Activated CD4-positive, alpha-beta T cell treated with anti-CD3 and anti-CD28 coated beads, Interleukin-2, Interleukin-6, amounts not matched to agents 100 ng/mL and 50 ng/mL, durations not matched to agents 16 hours and 8 hours (primary cell): ENCODE measurements at places on chromosomes 3 and 15.

DNA sequence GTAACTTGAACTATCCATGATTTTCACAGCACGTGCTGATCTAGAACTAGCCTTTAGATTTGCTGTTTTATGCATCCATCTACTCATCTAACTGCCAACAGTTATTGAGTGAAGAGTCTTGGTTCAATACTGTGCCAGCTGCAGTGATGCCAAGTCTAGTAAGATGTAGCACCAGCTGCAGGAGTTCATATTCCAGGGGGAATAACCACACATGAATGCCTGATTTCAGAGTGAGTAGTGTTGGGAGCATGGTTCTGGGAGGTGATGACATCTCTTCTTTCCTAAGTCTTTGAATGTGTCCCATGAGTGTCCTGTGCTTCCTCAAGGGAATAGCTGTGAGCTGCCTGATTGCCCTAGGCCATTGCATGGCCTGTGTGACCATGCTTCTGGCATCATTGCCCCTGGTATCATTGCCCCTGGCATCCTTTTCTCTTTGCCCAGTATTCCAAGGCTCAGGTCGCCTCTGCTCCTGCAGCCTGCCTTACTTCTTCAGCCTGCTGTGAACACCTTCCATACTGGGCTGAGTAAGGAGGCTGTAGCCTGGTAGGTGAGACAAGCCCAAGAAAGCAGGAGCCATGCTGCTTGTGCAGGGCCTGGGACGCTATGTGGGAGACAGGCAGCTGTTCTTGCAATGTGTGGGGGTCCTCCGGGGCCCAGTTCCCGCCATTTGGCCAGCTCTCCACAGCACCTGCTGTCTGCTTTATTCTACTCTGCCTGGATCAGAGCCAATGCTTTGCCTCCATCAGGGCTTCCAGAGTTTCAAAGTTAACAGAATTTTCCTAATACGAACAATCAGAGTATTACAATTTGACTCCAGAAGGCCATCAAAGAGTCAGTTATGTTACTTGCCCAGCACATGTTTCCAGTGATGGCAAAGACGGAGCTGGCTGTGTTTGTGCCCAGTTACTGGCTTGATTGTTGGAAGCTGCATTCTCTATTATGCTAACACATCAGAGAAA is 73.2 kb downstream of the CLSTN2 start:
- no peak for DNase-seq

DNA sequence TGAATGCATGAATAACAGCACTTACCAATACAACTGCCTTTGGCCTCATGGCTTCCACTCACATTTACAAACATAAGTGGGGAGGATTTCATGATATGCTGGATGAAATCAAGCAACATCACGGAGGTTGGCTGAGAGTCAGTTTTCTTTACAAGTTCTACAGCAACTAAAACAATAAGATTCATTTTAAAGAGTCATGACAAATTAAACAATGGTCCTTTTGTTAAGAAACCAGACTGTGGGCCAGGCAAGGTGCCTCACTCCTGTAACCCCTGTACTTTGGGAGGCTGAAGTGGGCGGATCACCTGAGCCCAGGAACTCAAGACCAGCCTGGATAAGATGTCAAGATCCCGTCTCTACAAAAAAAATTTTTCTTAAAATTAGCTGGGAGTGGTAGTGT is 12.4 kb downstream of the ATR start:
- no peak for DNase-seq

- no peak for DNase-seq
Measured at GRCh38 chr3:17336291-17336690, 406.1 kb downstream of the TBC1D5 start.

DNA sequence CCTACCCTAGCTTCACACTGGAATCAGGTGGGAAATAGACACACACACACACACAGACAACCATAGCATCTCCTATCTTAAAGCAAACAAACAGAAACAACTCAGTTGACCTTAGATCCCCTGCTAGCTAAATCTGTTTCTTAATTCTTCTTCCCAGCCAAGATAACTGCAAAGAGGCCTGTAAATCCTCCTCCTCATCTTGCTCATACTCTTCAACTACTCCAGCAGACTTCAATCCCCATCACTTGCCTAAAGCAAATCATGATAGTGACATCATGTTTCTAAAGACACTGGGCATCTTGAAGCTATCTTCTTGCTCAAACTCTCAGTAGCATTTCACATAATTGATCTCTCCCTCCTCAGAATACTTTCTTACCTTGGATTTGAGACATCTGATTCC is 303.0 kb downstream of the RBMS3 start:
- DNase-seq: no peak

- peak; percentile 28 for DNase-seq
Measured at GRCh38 chr3:184608209-184608608, 46.6 kb downstream of the EPHB3 start.
